Daoy (cell line): ENCODE measurements at places on chromosomes 2 and 18.

DNA sequence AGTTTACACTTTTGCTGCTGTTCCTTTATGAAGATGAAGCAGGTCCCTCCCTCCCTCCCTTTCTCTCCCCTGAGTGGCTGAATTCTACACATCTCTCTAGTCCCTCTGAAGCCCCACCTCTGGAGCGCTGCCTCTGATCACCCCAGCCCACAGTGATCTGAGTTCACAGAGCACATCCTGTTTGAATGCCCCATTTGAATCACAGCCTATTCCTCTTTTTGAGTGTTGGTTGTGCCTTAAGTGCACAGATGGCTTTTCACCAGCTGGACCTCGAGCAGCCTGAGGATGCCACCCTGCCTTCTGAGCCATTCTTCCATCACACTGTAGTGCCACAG is 87.1 kb downstream of the ITGB1BP1 start:
- DNase-seq = no peak

DNA sequence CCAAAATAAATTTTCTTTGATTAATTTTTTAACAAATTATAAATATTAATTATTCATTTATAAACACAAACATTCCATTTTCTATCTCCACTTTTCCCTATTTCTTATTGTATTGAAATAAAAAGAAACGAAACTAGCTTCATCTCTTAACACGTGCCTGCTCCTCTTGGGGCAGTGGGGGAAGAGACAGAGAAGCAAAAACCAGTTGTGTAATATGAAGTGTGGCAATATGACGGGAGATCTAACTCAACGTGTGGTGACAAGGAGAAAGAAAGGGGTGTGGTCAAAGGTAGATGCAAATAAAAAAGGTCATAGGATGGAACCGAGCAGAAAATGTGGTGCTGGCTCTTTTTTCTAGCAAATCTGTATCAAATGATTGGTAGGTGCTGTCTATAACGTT is 106.9 kb upstream of the SLC8A1 start:
- no peak for DNase-seq

GRCh38 chr2:213861638-213862037 is 549.2 kb upstream of the VWC2L start:
- DNase-seq = no peak

DNA sequence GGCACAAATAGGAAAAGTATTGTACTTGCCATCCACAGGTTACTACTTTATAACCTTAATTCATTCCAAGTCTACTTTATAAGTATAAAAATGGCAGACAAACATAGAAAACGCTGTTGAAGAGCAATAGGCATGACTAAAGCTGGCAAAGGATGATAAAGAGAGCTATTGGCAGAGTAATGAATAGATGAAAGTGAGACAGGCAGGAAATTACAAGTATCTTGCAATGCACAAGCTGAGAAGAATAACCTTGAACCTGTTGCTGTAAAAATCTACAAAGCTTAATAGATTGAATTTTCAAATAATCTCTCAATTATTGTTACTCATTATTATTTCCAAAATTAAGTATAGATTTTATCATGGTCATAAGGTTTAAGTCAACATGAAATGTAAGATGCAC is 8.8 kb downstream of the PELI1 start:
- no peak for DNase-seq

DNA sequence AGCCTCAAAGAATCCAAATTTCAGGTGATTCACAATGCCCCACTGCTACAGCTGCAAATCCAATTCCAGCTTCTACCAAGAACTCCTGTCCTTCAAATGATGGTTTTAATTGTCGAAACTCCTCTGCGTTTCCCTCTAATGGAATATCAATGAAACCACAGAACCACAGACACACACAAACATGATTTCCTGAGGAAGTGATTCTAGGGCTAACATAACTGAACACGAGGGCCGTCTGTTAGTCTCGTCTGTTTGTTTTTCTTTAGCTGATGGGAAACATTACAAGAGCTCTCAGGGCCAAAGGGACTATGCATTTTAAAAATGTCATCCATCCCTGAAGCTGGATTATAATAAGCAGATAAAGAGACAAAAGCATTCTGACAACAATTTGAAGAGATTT is 59.4 kb downstream of the RNF152 start:
- DNase-seq = peak; percentile 21

- no peak for DNase-seq
These were observed 1.4 kb upstream of the TTL start for GRCh38 chr2:112480530-112481049.
